ENCODE measurements at places on chromosomes 2 and 18. TPM values are rescaled to one million over a fixed set of nuclear protein-coding genes. Genes with fewer than 3 reads are reported as not detected.

GRCh38 chr2:44713170-44713569 lies 228.3 kb upstream of the SIX3 start:
- DNase-seq, result peak; percentile 8

DNA sequence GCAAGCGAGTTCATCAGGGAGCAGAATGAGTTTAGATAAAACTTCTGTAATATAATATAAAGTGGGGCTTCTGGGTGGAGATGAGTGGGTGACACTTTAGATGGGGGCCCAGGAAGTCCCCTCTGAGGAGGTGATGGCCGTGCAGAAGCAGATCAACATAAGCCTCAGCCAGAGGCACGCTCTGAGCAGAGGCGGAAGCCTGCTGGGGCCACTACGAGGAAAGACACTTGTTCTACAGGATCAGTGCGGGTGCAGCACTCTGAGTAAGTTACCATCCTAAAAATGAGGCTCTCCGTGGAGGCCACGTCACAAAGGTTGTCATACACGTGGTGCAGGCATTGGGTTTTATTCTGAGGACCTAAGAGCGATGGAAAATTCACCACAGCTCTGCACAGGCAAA lies 22.3 kb downstream of the TMEM18 start:
- no peak for DNase-seq

DNA sequence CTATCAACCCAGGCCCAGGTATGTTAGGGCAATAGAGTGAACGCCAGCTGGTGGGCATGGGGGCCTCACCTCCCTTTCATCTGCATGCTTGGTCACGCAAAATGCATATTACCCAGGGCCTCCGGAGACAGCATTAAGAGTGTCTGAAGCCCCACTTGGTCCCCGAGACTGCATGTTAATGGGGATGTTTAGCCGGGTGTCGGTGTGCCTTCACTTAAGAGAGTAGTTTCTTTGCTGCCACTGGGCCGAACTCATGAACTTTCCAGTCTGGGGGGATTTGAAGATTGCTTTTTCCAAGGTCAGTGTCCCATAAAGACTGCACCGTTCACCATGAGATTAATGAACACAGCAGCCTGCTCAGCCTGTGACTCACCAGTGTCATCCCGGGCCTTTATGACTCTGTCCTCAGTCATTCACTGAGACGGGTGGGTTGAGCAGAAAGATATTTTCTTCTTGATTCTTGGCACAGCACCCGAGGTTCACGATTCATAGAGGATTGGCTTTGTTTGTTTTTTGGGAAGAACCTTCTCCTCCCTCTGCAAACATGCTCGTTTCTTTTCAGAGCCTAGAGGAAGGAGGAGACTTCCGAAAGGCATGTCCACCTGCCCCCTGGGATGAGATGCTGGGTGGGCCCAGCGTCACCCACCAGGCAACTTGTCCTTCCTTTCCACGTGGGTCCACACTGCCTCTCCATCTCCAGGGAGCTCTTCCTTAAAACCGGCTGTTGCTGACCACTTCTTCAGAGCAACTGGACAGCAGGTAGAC lies 199.1 kb downstream of the GLI2 start:
- peak; percentile 82 for DNase-seq

GRCh38 chr18:59873641-59874040 lies 26.2 kb upstream of the PMAIP1 start:
- no peak for DNase-seq

DNA sequence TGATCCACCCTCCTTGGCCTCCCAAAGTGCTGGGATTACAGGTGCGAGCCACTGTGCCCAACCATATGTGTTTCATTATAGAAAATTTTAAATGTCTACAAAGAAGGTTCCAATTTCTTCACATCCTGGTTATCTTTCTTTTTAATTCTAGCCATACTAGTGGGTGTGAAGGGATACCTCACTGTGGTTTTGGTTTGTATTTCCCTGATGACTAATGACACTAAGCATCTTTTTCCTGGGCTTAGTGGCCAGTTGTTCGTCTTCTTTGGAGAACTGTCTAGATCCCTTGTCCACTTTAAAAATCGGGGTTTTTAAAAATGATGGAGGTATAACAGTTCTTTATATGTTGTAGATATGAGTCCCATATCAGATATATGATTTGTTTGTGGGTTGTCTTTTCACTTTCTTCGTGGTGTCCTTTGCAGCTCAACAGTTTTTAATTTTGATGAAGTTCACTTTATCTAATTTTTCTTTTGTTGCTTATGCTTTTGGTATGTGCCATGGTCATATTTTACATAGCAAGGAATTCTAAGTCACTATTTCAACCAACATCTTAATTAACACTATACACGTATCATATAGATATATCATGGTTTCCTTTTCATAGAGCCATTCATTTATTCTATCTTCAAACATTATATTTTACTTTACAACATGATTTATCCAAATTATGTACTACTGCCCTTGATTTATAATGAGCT lies 135.0 kb upstream of the RIOK3 start:
- peak; percentile 74 for DNase-seq

- no peak for DNase-seq
These were observed 406.2 kb downstream of the MTX2 start for GRCh38 chr2:176675271-176675949.

GRCh38 chr2:177178797-177179196 lies 33.8 kb upstream of the HNRNPA3 start:
- DNase-seq, result no peak

GRCh38 chr2:64797881-64798575 lies 144.3 kb upstream of the SERTAD2 start:
- peak; percentile 62 for DNase-seq

- DNase-seq, result peak; percentile 25
These were observed 209.0 kb downstream of the PRKCE start for GRCh38 chr2:45860136-45861121.

DNA sequence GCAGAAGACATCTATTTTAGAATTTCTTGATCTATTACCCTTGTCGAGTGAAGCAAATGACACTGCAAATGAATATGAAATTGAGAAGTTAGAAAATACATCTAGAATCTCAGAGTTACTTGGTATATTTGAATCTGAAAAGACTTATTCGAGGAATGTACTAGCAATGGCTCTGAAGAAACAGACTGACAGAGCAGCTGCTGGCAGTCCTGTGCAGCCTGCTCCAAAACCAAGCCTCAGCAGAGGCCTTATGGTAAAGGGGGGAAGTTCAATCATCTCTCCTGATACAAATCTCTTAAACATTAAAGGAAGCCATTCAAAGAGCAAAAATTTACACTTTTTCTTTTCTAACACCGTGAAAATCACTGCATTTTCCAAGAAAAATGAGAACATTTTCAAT lies 370.4 kb downstream of the XIRP2 start:
- DNase-seq, result no peak

DNA sequence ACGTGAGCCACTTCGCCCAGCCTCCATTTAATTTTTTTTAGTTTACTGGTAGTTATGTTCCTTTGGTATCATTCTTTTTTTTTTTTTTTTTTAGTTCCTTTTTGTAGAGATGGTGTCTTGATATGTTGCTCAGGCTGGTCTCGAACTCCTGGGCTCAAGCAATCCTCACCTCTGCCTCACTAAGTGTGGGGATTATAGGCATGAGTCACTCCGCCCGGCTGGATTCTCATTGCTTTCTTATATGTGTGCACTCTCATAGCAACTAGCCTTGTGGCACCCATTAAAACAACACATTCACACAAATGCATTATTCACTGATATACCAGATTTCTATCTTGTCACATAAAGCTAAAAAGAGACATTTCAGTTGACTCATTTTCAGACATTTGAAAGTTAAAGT lies 4.2 kb downstream of the TTC27 start:
- DNase-seq, result peak; percentile 59

DNA sequence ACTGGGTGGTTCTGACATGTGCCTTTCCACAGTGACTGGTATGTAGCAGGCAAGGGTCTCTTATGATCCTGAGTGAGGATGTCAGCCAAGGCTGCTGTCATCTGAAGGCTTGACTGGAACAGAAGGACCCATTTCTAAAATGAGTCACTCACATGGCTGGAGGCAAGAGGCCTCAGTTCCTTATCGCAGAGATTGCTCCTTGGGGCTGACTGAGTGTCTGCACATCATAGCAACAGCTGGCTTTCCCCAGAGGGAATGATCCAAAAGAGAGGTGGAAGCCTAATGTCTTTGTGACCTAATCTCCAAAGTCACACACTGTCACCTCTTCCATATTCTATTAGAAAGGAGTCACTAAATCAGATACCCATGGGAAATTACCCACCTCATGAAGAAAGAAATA lies 114.0 kb downstream of the NEDD4L start:
- DNase-seq, result no peak

- no peak for DNase-seq
These were observed 25.9 kb downstream of the ZAP70 start for GRCh38 chr2:97739020-97739892.

- DNase-seq, result peak; percentile 17
These were observed 10.4 kb downstream of the ERFE start for GRCh38 chr2:238169048-238169707.

DNA sequence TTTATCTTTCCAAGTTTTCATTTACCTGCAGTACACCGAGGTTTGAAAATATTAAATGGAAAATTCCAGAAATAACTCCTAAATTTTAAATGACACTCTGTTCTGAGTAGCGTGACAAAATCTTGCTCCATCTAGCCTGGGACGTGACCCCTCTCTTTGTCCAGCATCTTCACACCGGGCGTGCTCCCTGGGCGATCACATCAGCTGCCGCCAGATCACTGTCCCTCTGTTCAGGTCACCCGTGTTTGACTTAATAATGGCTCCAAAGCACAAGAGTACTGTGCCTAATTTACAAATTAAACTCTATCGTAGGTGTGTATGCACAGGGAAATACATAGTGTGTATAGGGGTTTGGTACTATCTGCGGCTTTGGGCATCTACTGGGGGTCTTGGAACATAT lies 6.1 kb upstream of the TMEM185B start:
- no peak for DNase-seq

- DNase-seq, result no peak
These were observed 257.4 kb downstream of the IKZF2 start for GRCh38 chr2:212894026-212894425.

DNA sequence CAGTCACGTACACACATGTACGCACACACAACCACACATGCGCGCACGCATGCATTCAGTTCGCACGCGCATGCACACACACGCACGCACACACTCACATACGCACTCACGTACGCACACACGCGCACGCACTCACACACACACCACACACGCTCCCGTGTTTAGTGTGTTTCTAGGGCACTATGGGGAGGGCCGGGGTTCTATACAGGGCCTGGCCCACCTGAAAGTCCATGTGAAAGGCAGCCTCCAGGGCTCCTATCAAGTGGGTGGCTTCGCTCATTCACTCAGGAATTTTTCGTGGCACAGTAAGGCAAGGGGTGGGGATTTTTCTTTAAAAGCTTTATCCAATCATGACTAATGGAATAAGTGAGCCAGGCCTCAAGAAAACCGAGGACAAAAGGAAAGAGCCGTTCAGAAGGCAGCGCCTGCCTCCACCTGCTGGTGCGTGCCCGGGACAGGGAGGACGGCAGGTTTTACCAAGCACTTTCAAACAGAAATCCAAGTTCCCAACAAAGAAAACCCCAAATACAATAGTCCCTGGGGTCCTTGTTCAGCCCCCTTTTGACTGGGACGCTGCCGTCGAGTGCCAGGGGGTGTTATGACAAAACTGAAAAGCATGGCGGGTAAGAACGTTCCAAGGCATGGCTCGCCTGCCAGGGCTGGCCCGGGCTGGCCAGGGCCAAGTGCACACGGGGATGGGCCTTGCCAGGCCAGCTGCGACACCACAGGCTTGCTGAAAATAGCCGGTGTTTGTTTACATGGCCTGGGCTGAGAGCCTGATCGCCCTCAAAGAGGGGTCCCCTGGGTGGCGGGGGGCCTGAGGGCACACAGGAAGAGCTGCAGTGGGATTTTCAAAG lies 110.0 kb downstream of the HDAC4 start:
- peak; percentile 62 for DNase-seq

DNA sequence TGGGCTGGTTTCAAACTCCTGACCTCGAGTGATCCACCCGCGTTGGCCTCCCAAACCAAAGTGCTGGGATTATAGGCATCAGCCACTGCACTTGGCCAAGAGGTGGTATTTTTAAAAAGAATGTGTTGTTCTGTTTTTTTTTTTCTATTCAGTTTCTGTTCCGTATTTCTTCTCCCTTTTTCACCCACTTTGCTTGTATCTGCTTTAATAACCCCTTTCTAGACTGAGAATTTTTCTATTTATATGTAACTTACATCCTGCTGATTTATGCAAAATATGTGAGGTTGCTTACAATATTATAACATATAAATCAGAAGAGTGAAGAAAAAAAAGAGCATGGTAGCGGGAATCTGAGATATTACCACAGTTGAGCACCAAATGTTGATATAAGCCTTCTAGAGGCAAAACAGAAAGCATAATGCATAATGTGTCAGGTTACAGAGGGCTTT lies 17.2 kb upstream of the LYPD6B start:
- DNase-seq, result no peak

DNA sequence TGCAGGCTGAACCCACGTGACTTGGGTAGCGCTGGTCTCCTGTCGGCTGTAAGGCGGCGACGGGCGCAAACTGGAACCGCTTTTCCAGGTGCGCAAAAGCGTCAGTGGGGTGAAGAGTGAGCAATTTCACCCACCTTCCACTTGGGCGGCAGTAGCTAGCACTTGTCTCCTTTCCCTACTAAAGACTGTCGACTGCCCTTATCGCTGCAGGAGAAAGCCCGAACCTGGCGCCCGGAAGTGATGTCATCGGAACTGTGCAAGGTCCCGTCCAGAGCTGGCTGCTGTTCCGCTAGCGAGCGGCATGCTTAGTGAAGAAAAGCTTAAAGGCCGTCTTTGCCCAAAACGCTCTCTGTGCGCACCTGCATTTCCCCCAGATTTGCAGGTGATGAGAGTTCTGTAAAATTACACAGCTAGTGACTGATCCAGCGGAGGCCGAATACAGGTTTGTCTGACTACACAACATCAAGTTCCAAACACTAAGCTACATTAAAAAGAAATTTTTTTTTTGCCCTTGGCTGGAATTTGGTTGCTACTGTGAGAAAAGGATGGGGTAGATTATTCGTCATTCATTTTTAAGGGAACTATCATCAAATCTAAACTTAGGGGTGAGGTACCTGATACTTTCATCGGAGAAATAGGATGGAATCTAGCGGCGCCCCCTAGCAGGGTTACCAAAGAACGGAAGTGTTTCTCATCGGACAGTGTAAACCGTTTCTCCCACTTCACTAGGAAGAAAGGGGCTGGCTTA lies at the start of gene OSGEPL1:
TSS of gene OSGEPL1 (minus strand) at position 242 of the 748 bp plus-strand sequence. CDS start 1,152 bp downstream, outside the sequence.
- DNase-seq, result peak; percentile 94

DNA sequence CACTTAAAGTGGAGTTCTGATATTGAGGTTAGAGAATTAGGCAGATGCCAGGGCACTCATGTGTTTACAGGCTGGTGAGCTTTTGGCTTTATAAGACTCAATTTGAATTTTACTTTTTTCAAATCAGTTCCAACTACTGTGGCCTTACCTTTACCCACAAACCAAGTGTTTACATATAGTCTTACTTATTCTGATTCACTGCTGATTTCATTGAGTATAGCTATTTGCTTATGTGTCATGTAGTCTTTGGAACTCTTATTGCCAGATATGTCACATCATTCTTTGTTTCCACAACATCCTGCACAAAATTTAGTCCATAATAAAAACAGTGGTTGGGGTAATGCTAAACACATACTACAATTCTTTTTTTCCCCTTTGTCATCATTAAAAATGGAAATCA lies 96.5 kb downstream of the XIRP2 start:
- no peak for DNase-seq

Gene KIF5C
- under 0.01 TPM for total RNA-seq

Gene IL36RN
- 1.3 TPM for total RNA-seq

Gene MDH1B
- total RNA-seq, result 1.8 TPM

Gene ALK
- not detected for total RNA-seq

Gene PTPN2
- total RNA-seq, result 25.3 TPM

Gene PLEKHA3
- total RNA-seq, result 32.6 TPM

Gene BCL2
- 0.83 TPM for total RNA-seq

Gene GPR39
- total RNA-seq, result 5.7 TPM
